ENCODE measurements at places on chromosomes 7 and 10.

GRCh38 chr7:125934539-125934938 lies 1004.9 kb upstream of the POT1 start:
- DNase-seq = no peak

- no peak for DNase-seq
Measured at GRCh38 chr10:124329362-124329761, 89.4 kb downstream of the OAT start.

DNA sequence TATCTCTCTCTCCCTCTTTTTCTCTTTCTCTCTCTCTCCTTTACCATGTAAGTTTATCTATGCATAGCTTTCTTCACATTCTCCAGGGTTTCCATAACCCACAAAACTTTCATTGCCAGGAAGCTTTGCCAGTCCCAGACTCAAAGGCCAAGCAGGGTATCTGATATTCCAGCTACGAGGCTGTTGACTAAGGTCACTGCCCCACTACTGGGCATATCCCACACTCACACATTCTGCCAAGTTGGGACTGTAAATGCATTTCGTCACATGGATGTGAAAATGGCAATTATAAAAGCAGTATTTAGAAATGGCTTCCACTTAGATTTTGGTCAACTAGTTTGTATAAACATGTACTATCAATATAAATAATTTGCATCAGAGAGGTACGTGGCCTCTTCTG lies 43.3 kb upstream of the SEPTIN7 start:
- DNase-seq = no peak

- no peak for DNase-seq
Measured at GRCh38 chr10:86678999-86679792, 10.9 kb downstream of the LDB3 start.

- DNase-seq = no peak
Measured at GRCh38 chr10:113056441-113057021, 106.5 kb downstream of the TCF7L2 start.

DNA sequence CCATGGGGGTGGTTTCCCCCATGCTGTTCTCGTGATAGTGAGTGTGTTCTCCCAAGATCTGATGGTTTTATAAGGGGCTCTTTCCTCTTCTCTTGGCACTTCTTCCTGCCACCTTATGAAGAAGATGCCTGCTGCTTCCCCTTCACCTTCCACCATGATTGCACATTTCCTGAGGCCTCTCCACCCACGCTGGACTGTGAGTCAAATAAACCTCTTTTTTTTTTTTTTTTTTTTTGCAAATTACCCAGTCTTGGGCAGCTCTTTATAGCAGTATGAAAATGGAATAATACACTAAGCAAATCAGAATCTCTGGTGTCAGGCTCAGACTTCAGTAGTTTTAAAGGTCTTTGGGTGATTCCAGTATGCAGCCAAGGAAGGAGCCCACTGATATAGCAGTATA lies 28.2 kb downstream of the TAS2R41 start:
- no peak for DNase-seq

DNA sequence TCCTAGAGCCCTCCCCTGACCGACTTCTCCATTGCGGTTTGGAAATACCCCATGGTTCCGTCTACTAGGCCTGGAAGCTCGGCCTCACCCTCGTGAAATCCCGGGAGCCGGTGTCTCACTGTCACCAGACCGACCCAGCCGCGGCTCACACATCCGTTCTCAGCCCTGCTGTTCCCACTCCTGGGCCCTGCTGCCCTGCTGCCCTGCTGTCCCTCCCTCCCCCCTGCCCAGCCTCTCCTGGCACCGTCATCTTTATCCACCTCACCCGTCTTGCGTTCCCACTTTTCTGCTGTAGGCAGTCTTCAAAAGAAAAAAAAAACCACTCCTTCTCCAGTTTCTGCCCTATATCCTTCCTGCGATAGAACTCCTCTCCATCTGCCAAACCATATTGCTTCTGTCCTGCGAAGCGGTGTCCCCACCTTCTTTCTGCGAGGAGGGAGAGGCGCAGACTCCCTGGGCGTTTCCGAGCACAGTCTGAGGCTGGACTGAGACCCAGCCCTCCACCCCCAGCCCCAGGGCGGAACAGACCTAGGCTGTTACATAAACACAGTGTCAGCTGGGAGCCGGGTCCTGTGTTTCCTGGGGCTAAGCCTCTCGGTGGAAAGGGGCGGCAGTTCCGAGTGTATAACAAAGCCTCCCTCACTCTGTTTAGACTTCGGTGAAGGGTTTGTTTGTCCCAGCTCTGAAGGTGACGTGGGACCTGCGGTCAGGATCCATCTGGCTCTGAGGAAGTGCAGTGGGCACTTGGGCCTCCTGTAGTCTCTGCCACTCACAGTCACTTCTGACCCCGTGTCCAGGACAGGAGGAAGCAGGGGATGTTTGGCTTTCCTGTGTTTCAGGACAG lies 2.8 kb downstream of the AGAP3 start:
- DNase-seq = no peak

DNA sequence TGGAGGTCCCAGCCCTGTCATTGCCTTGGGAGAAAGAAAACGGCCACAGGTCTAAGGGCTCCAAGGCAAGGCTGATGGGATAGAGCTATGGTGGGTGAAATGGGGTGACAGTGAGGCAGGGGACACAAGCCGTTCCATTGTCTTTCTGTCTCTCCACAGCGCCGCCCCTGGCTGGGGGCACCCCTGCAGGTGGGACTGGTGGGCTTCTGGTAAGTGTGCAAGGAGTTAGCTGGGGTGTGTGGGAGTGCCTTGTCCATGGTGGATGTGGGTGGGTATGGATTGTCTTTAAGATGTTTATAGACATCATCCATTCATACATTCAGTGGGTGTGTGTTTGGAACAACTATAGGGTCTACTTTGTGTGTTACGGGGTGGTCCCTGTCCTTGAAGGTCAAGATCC lies 7.5 kb downstream of the SFXN3 start:
- no peak for DNase-seq

- no peak for DNase-seq
Measured at GRCh38 chr7:20399521-20399920, 68.8 kb downstream of the ITGB8 start.

DNA sequence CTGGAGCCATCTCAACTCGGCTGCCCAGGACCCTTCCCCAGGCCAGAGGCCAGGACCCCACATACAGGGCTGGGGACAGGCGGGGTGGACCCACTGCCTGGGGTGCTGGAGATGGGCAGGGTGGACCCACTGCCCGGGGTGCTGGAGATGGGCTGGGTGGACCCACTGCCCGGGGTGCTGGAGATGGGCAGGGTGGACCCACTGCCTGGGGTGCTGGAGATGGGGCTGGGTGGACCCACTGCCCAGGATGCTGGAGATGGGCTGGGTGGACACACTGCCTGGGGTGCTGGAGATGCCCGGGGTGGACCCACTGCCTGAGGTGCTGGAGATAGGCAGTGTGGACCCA lies 32.4 kb upstream of the FOXL3 start:
- DNase-seq = no peak

DNA sequence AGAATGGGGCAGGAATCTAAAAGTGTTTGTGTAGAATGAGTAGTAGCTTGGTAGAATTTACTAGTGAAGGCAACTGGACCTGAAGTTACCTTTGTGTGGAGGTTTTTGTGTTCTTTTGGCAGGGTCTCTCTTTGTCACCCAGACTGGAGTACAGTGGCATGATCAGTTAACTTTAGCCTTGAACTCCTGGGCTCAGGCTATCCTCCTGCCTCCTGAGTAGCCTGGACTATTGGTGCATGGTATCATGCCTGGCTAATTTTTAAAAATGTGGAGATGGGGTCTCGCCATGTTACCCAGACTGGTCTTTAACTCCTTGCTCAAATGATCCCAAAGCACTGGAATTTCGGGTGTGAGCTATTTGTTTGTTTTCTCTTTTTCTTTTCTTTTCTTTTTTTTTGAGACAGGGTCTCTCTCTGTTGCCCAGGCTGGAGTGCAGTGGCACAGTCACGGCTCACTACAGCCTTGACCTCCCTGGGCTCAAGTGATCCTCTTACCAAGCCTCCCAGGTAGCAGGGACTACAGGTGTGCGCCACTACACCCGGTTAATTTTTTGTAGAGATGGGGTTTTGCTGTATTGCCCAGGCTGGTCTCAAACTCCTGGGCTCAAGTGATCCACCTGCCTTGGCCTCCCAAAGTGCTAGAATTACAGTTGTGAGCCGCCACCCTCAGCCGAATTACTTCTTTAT lies 76.7 kb downstream of the MKLN1 start:
- DNase-seq = no peak

DNA sequence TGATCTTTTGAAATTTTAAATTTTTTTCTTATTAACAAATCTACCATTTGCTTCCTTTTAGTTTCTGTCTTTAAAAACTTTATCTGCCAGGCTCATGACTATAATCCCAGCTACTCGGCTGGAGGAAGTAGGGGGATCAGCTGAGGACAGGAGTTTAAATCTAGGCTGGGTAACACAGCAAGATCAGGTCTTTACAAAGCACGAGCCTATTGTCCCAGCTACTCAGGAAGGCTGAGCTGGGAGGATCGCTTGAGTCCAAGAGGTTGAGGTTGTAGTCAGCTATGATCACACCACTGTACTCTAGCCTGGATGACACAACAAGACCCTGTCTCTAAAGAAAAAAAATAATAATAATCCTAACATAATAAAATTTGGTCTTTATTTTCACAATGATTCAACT lies 17.5 kb downstream of the DPY19L1 start:
- no peak for DNase-seq

GRCh38 chr7:28392289-28392688 lies 20.0 kb upstream of the CREB5 start:
- no peak for DNase-seq

GRCh38 chr10:116886772-116887171 lies 37.5 kb downstream of the ENO4 start:
- DNase-seq = no peak

GRCh38 chr10:50577681-50578350 lies 45.9 kb downstream of the SGMS1 start:
- no peak for DNase-seq

Measured in NCI-H187 (cell line).